Stimulated activated CD4-positive, alpha-beta T cell treated with anti-CD3 and anti-CD28 coated beads, Interleukin-15, amount 100 ng/mL, for 24 hours (primary cell): ENCODE measurements at places on chromosomes 1 and 21.

DNA sequence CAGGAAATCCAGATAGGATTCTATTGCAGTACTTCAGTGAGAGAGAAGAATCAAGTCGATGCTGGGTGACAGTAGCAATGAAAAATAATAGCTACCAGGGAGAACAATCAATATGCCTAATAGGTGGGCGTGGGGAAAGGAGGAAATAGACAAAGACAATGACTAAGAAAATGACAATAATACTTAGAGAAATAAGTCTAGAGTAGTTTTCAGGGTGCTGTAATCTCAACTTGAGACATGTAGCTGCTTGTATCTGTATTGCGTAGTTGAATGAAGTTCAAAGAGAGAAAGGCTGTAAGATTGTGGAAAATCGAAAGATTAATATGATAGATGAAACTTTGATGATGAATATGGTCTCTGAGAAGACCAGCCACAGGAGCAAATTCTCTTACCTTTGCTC lies 2.6 kb downstream of the STXBP3 start:
- no peak for DNase-seq

- no peak for DNase-seq
Measured at GRCh38 chr1:91948097-91948496, 1.1 kb upstream of the BRDT start.

- no peak for DNase-seq
Measured at GRCh38 chr1:41153750-41154274, 88.3 kb downstream of the SCMH1 start.

GRCh38 chr1:92964998-92965397 lies 3.7 kb upstream of the DIPK1A start:
- DNase-seq = no peak

DNA sequence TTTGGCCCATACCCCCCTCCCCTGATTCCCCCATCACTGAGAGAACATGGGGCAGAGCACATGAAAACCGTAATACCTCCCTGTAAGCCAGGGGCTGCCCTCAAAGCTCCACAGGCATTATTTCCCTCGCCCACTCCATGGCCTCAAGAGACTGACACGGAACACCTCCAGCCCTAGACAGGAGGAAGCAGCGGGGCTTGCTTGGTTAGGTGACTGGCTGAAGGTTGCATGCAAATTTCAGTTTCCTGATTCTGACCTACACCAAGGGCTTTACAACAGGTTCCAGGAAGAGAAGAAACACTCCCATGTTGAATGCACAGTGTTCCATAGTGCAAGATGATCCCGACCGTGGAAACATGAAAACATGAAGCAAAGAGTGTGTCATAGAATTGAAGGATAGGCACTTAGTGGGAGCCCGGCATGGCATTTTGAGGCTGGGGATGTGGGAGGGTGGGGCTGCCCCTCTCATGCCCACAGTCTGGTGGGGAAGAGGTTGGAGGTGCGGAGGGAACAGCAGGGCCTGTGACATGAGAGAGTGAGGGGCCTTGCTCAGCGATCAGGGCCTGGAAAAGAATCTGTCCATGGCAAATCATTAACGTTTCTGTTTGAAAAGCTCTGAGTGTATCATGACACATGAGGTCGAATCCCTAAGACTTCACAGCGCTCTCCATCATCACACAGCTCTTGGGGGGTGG lies 33.5 kb downstream of the GPR137B start:
- DNase-seq = no peak

DNA sequence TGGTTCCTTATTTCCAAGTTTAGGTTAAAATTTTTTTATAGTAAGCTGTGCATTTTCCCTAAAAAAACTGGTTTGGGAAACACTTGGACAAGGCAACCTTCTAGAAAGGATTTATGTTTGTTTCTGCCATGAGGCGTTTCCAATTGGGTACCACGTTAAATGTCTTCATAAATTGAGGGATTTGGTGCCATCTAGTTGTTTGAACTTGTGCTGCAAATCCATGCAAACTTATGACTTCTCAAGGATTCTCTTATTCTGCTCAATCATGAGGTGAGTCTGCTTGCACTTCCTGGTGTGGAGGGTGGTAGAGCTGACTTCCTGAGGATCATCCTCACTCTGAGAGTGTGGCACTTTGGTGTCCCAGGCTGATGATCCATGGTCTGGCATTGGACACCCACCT lies 123.3 kb downstream of the PCNX2 start:
- DNase-seq = no peak

GRCh38 chr1:20207546-20207945 lies 21.2 kb upstream of the PLA2G2C start:
- DNase-seq = no peak
